ENCODE measurements at places on chromosomes 1 and 21.

DNA sequence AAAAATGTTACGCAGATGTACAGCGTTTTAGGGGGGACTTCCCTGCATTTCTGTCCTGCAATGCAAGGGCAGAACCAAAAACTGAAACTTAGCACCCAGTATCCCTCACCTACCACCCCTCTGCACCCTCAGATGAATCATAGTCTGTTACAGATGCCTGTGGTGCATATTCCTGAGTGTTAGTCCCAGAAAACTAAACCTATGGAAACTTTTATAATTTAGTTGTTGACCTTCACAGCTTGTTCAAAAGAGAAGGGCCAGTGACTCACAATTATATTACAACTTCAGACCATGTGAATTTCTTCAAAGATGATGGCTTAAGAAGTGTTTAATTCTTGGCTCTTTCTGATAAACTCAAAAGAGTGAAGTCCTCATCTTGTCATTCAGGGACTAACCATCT lies 5.8 kb downstream of the PTGER3 start:
- DNase-seq, result no peak

GRCh38 chr1:204288021-204288588 lies 71.6 kb downstream of the PLEKHA6 start:
- DNase-seq, result no peak

- no peak for DNase-seq
Observed at GRCh38 chr1:153882296-153882912, 40.4 kb downstream of the GATAD2B start.

DNA sequence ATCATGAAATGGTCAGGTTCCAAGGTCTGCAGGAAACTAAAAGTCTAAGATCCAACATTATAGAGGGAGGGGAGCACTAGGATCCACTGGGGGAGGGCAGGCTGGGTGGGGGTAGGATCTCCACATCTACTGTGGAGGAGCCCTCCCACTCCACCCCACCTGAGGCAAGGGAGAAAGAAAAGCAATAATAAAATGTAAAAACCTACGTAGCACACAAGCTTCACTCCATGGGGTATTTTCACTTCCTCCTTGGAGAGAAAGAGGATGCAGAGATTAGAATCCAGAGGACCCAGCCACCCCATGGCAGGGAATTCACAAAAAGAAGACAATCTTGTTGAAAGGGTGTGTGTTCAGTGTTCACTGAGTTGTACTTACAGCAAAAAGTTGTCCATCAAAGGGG lies 14.4 kb downstream of the SPOCD1 start:
- no peak for DNase-seq

- DNase-seq, result no peak
Observed at GRCh38 chr1:8681911-8682310, 135.5 kb downstream of the RERE start.

DNA sequence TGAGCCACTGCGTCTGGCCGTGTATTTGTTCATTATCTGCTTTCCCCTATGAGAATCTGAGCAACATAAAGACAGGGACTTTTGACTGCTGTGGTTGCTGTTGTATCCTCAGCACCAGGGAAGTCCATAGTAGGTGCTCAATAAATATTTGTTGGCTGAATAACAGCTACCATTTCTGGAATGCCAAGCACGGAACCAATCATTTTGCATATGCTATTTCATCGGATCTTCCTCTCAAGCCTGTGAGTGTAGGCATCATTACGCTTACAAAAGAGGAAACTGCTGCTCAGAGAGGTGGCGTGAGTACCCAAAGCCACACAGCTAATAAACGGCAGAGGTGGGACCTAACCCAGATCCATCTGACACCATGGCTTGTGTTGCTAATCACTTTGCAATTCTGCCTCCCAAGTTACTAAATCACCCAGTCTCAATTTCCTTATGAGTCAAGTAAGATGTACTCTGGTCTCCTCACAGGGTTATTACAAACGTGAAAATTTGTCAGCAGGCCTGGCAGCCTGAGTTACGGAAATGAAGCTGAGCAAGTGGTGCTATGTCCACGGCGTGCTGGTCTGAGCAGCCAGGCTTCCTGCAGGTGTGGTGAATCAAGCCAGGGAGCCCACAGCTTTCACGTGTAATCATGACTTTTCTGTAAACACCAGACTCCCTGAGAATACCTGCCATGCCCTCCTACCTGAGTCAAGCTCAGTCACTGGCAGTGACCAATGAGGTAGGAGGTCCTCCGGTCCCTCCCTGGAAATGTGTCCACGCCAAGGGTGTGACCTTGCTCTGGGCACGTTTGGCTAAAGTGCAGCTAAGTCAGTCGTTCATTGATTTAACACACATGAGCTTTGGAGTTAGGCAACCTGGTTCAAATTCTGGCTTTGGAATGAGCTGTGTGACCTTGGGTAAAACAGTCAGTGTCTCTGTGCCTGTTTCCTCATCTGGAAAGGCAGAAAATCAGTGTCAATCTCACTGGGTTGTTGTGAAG lies 4.8 kb upstream of the RHCE start:
- DNase-seq, result no peak

DNA sequence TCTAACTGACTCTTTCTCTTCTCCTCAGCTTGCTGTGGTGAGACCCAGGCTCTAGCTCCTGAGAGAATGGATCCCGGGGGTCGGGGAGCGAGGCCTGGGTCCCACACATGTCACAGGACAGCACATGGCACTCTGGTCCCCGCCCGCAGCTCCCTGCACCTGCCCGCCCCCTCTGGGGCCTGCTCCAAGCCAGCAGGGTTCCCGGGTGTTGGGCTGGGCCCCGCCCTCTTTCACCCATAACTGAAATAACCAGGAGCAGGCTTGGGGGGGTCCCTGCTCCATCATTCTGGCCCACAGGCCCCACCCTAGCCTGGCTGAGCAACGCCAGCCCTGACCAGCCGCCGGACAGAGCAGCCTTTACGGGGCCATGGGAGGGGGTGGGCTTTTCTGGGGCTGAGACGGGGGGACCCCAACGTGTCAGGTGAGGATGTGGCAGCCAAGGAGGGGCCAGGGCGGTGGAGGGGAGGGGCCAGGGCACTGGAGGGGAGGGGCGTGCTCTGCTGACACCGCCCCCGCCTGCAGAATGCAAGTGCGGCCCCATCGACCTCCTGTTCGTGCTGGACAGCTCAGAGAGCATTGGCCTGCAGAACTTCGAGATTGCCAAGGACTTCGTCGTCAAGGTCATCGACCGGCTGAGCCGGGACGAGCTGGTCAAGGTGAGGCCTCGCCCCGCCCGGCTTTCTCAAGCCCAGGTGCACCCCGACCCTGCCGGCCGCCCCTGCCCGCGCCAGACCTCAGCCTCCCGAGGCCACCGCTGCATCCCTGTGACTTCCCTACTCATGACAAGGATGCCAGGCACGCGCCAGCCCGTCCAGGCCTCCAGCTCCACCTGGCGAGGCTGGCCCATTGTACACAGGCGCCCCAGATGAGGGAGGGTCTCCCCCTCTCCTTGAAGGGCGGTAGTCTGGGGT lies 19.4 kb downstream of the COL6A1 start:
- DNase-seq, result no peak

All from stimulated activated CD4-positive, alpha-beta T cell treated with anti-CD3 and anti-CD28 coated beads, Interleukin-1b, Interleukin-23, amount 100 ng/mL, for 48 hours (primary cell).